ENCODE measurements at places on chromosomes 7 and 10.

- peak; percentile 81 for DNase-seq
Measured at GRCh38 chr7:90345595-90346335, 751 bp upstream of the GTPBP10 start.

DNA sequence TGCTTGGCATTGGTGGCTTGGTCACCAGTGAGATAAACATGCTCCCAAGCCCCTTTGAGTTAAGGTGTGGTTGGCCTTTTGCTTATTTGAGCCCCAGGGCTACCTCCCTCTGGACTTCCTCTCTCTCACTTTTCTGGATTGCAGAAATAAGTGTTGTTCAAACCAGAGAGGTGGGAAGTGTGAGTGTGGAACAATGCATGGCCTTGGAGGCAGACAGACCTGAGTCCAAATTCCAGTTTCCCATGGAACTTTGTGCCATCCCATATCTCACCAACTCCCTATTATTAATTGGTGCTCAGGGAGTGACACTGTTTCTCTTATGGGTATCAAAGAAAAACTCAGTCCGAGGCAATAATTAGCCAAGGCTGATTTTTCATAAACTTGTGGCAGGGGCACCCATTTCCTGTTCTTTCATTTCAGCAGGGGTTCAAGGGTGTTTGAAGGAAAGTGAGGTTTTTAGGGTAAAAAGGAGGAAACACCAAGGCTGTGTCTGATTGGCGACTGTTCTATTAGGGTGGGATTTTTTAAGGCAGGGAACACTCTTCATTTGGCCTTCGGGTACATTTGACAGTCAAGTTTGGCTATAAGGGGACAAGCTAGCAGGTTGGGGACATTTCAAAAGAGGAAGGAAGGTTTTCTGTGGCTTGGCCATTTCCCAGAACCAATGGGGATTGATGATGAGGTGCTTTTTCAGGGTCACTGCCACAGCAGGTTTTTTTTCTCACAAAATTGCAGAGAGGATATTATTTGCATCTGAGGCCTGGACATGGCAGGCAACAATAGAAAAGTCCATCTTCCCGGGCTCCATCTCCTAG, 148.8 kb upstream of the NPY start:
- no peak for DNase-seq

- no peak for DNase-seq
Measured at GRCh38 chr10:26524161-26524896, 86.2 kb downstream of the APBB1IP start.

DNA sequence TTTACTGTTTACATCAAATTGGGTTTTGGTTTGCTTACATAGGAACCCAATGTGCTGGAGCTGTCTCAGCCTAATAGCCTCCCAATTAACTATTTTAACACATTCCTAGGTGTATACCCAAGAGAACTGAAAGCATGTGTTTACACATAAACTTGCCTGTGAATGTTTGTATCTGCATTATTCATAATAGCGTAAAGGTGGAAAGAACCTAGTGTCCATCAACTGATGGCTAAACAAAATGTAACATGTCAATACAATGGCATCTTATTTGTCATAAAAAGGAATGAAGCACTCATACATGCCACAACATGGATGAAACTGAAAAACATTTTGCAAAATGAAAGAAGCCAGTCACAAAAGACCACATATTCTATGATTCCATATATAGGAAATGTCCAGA, 160.6 kb upstream of the EEPD1 start:
- no peak for DNase-seq

DNA sequence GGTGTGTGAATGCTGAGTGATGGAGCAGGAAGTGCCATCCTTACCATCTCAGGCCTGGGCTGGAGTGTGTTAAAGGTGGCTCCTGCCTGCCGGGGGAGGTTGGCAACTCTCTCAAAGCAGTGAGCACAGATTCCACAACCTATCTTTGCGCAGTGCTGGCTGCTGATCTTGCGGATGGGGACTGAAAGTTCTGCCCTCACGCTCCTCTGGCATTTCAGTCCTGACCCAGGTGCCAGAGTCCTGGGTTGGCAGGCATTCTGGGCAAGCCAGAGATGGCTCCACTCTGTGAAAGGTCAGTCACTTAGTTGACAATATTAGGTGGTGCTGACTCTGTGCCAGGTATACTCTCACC, 315.5 kb downstream of the RPS24 start:
- DNase-seq = no peak

DNA sequence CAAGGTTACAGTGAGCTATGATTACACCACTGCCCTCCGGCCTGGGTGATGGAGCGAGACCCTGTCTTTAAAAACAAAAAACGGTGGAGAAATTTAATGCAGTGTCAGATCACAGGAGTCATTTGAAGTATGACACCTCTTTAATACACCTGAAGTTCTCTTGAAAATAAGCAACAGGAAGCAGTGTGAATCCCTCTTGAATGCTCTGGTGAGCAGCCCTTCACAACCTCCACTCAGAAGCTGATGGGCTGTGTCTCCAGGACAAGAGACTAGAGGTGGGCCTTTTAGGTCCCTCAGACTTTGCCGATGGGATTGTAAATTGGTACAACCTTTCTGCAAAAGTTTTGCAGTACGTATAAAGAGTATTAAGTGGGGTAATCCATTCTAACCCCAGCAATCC, 50.1 kb downstream of the CYP26A1 start:
- DNase-seq = no peak

DNA sequence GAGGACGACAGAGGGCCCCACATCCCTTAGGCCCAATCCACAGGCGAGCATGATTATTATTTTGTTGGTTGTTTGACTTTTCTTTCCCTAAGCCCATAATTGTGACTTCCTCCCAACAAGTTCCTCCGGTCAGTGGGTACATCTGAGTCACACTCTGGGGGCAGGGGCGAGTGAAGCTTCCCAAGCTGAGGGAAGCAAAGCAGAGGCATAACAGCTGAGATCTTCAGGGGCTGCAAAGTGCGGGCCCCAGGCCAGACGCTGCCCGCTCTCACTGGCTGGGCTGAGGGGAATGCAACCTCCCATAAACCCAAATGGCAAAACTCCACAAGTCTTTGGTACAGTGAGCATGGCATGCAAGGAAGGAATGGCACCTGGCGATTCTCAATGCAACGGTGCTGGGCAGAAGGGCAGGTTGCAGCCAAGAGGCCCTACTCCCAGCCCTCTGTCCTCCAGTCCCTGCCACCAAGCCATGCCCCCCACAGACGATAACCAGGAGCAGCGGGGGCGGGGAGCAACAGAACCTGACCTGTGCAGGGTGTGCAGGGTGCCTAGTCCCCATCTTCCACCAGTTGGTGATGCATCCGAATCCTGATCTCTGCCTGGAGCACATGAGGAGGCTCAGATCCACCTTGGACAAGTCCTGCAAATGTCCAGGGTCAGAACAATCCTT, 25.3 kb downstream of the TNS3 start:
- no peak for DNase-seq

GRCh38 chr7:2475678-2476015, 551 bp downstream of the GRIFIN start:
- DNase-seq = no peak

- DNase-seq = no peak
Measured at GRCh38 chr7:44498230-44498954, 7.9 kb upstream of the NUDCD3 start.

GRCh38 chr10:31803606-31804351, 124.9 kb downstream of the ARHGAP12 start:
- DNase-seq = no peak

- DNase-seq = no peak
Measured at GRCh38 chr10:70031215-70031614, 21.4 kb upstream of the MACROH2A2 start.

GRCh38 chr7:157016024-157016351, 5.5 kb upstream of the MNX1 start:
- DNase-seq = no peak

- no peak for DNase-seq
Measured at GRCh38 chr7:132742189-132742612, 165.9 kb upstream of the PLXNA4 start.

- no peak for DNase-seq
Measured at GRCh38 chr10:29174389-29174788, 114.5 kb upstream of the LYZL1 start.

DNA sequence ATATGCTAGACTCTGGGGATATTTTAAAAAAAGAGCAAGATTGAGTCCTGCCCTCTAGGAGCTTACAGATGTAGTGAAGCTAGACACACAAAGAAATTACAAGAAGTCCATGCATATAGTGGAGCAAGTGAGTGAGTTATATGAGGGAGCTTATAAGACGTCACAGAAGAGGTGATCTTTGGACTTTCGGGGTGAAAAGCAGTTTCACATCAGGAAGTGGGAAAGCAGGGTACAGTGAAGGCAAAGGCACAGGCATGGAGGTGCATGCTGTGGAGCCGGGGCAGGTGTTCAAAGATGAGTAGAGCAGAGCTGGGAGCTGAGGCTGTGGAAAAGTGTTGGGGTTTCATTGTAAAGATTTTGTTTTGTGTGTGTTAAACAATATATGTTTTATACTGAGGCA, 38.5 kb upstream of the EXOC6 start:
- no peak for DNase-seq

DNA sequence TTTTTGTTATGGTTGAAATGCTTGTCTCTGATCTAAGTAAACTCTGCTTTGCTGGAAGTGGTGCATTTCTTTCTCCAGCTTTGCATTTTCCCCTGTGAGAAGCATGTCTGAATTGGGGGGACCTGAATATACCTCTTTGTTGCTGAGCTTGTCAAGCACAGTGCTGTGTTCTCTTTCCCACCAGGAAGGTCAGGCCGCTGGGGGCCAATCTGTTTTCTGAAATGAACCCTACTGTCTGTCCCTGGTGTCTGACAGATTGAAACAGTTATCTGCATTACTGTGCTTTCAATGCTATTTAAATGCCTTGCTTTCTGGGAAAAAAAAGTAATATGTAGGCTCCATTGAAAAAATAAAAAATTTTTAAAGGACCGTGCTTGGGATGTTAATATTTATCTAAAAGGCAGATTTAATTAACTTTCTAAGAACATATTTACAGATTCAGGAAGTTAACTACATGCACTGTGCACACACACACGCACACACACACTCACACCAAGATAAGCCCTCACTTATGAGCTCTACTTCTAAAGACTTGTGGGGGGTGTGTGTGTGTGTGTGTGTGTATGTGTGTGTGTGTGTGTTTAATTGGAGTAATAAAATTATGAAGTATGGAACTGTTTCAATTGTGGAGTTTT, 127.0 kb upstream of the FZD1 start:
- no peak for DNase-seq

GRCh38 chr10:121437596-121437995, 160.6 kb downstream of the FGFR2 start:
- DNase-seq = no peak

GRCh38 chr7:20514364-20514763, 101.1 kb upstream of the ABCB5 start:
- DNase-seq = no peak

GRCh38 chr7:30663414-30663813, 18.8 kb downstream of the CRHR2 start:
- DNase-seq = no peak

GRCh38 chr10:114539623-114540022, 118.5 kb downstream of the ABLIM1 start:
- DNase-seq = no peak

GRCh38 chr7:77866786-77867536, 68.4 kb downstream of the PHTF2 start:
- DNase-seq = peak; percentile 50

DNA sequence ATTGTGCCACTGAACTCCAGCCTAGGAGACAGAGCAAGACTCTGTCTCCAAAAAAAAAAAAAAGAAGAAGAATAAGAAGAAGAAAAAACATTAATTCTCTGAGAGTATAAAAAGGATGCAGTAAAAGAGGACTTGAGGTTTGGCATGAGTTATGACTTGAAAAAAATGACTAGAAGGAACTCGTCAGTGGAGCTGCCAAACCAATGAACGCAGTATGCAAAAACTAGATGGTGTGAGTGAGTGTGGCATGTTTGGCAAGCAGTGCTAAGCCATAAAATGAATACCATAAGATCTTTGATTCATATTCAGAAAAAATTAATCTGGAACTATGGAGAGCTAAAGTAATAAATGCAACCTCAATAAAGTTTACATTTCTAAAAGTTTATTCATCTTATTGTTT, 68.6 kb upstream of the MEOX2 start:
- DNase-seq = no peak

DNA sequence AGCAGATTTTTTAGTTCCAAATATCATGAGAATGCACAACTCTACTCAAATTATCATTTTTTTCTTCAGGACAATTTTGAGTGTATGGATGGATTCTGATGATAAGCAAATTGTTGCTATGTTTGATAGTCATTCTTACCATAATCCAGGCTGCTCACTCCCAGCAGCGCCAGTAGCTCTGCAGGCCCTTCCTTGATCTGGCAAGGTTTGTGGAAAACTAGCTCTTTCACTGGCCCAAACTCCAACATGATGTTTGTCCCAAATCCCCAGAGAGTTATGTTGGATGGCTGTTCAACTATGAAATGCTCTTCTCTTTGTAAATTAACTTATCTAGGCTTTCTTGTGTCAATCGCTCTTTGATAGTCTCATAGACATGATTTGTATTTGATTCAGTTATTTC, 933.7 kb downstream of the DNAJB9 start:
- no peak for DNase-seq

GRCh38 chr10:101405001-101405400, 51.0 kb downstream of the BTRC start:
- no peak for DNase-seq

GRCh38 chr7:106420736-106421135, 136.0 kb upstream of the NAMPT start:
- DNase-seq = no peak

DNA sequence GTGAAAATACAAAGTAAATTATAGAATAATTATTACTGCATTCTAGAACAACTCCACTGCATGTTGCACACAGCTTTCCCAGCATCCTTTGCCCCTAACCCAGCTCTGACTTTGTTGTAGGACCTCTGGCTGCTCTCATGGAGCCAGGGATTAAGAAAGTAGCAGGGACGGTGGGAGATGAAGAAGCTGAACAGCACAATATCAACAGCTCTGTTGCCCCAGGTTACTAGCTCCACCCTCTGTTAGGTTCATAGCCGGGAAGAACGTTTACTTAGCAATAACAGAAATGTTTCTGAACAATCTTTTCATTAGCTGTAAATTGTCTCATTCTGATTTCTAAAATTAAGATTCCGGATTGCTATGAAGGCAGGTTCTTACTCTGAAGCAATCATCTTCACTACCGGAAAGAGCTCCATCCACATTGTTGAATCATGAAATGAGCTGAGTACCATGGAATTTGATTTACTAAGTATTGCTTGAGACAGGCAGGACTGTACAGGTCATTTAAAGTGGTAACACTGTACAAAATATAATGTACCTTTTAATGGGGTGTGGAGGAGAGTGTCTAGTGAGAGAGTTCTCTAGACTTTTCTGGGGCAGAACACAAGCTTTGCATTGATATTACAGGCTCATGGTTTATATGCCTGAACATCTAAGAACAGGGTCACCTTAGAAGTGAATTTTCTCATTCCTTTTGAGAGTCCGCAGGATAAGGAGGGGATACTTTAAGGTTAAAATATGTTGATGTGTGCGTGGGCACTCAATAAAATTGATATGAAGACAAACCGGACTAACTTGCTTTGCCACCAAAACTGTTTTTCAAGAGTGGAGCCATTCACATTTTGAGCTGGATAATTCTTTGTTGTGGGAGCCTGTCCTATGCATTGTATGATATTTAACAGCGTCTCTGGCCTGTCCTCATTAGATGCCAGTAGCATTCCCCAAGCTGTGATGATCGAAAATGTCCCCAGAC, 20.8 kb upstream of the RAB18 start:
- DNase-seq = no peak

Data from GF-D8 (cell line).